ENCODE measurements at places on chromosomes 4 and X.
A peak's percentile ranks its signal among the peaks of the same experiment; 100 is the strongest.

DNA sequence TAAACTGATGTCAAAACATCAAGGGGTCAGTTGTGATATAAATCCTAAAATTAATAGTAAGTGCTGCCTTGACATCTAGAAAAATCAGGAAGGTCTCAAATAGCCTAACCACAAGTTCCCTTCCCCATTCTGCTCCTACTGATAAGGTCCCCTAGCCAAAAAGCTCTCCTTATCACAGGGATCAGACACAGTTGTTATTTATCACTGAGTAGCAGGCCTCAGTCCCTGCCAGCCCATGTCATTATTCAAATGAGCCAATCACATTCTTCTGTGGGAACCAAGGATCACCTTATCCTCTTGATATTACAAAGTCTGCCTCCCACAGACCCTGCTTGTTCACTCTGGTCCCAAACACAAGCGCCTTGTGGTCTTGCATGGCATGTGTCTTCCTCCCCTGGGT, 23.3 kb upstream of the TMEM255A start:
- no peak for DNase-seq

DNA sequence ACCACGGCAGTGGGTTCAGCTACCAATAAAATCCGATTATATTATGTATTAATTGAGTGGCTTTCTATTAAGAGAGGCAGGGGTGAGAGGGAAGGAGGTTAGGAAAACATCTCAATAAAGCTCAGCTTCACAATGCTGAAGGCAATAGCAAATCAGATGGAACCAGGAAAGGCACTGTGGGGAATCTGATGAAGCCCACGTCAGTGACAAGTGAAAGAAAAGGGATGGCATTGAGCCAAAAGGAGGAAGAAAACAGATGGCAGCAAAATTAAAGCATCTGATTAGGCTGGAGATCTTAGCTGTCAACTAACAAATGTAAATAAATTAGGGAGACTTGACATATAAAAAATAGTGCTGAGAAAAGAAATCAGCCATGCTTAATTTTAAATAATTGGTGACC, 180.9 kb downstream of the RASL11B start:
- DNase-seq = peak; percentile 16

DNA sequence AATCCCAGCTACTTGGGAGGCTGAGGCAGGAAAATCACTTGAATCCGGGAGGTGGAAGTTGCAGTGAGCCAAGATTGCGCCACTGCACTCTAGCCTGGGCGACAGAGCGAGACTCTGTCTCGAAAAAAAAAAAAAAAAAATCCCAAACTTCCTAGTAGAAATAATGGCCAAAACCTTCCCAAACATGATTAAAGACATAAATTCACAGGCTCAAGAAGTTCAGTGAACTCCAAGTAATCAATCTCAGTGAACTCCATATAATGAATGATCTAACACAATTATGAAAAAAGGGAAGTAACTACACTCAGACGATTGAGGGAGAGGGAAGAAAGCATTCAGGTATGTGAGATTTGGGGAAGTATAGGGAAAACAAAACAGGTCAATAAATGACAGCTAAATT, 6.5 kb downstream of the FUNDC1 start:
- DNase-seq = no peak

GRCh38 chrX:123121241-123121640, 62.8 kb upstream of the GRIA3 start:
- DNase-seq = no peak

- DNase-seq = no peak
Observed at GRCh38 chr4:164768516-164768915, 14.6 kb downstream of the SMIM31 start.

- no peak for DNase-seq
Observed at GRCh38 chr4:176824645-176825366, 32.1 kb upstream of the VEGFC start.

- DNase-seq = no peak
Observed at GRCh38 chr4:98556451-98556850, 102.0 kb downstream of the TSPAN5 start.

DNA sequence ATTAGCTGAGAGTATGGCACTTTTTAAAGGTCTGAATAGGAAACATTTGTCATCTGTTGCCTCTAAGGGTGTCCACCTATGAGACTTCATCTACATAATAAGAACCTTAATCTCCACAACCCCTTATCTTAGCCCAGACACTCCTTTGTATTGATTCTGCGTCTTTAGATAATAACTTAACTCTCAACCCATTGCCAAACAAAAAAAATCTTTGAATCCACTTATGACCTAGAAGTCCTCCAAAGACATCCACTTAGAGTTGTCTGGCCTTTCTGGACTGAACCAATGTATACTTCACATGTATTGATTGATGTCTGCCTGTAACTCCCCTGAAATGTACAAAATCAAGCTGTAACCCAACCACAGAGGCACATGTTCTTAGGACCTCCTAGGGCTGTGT, 66.0 kb upstream of the CHRNA9 start:
- no peak for DNase-seq

GRCh38 chrX:149079805-149080406, 425.2 kb downstream of the IDS start:
- no peak for DNase-seq

DNA sequence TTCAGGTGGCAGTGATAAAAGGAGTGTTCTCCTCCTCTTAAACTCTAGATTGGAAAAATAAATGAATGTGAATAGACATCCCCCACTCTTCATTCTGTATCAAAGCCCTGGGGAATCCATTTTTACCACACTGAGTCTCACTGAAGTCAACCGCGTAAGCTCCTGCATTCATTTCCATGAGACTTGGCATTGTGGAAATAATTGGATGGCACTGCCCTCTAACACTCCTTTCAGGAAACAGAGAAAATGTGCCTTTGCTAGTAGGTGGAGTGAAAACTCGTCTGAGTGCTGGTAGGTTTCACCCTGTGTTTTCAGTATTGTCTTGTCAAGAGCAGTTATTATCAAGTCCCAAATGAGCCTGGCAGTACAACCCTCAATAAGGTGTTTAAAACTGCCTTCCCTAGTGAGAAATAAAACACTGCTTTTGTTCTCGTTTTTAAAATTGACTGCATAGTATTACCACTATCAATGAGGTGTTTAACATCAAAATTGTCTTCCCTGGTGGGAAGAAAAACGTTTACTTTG, 9.7 kb upstream of the CDKN2AIP start:
- DNase-seq = no peak

- peak; percentile 63 for DNase-seq
Observed at GRCh38 chr4:142940425-142941330, 94.6 kb upstream of the INPP4B start.

DNA sequence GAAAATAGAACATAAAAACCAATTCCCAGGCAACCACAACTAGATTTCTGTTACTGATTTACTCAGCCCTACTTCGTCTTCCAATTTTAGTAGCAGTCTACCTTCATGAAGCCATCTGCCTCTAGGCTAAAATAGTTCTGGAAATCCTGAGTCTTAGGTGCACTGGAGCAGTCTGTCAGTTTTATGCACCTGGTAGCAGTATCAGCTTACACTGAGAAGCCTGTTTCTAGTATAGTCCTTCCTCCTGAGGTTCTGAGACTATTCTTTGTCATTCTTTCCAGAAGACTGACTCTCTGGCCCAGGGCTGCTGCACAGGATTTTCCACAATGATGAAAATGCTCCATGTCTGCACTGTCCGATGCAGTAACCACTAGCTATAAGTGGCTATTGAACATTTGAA, 16.9 kb upstream of the HPRT1 start:
- no peak for DNase-seq

DNA sequence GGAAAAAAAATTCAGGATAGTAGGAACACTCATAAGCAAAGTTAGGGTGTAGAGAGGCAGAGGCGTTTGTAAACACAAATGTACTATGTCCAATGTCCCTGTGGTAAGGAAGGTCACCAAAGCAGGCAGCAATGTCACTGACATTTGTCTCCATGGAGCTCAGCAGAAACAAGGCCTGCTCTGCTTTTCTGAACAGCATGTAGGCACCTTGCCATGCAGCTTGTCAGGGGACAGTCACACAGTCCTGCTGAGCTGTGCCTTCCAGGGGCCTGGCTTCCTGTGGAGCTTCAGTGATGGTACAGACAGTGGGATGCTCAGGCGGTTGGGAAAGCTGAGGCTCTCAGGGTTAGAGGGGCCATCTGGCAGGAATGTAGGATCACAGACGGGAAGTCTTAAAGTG, 74.5 kb upstream of the HS3ST1 start:
- no peak for DNase-seq
